ENCODE measurements at places on chromosomes 2 and 18.

GRCh38 chr2:1692342-1692741 lies 52.0 kb downstream of the PXDN start:
- no peak for DNase-seq

DNA sequence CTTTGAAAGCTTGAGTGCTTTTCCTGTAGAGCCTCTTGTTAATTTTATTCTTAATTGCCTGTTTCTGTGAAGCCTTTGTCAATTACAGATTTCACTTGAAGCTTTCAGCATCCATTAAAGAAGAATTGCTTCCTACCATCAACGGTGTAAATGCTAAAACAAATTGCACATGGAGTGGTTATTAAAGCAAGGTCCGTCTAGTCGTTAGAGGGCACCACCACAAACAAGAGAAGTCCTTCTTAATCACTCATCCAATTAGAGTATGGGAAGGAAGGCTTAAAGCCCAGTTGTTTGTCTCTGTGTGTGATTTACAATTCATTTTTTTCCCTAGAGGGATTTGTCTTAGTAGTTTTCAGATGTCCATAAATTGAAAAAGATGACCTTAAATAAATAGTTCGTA lies 1.6 kb downstream of the KCNJ3 start:
- no peak for DNase-seq

DNA sequence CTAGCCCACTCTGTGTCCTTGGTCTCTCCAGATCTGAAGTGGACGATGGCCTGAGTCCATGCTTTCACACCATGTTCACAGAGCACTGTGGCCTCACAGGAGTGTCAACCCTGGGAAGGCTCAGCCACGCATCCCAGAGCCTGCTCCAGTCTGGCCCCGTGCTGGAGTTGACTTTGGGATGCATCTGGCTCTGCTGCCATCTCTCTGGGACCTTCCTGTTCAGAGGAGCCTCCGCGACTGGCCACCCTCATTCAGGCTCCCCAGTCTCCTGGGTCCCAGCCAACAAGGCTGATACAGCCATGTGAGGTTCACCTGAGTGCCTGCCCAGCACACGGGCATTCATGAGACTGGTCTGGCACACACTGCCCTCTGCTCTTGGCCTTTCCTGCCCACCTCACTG lies 199.7 kb upstream of the RAB6C start:
- DNase-seq = no peak

DNA sequence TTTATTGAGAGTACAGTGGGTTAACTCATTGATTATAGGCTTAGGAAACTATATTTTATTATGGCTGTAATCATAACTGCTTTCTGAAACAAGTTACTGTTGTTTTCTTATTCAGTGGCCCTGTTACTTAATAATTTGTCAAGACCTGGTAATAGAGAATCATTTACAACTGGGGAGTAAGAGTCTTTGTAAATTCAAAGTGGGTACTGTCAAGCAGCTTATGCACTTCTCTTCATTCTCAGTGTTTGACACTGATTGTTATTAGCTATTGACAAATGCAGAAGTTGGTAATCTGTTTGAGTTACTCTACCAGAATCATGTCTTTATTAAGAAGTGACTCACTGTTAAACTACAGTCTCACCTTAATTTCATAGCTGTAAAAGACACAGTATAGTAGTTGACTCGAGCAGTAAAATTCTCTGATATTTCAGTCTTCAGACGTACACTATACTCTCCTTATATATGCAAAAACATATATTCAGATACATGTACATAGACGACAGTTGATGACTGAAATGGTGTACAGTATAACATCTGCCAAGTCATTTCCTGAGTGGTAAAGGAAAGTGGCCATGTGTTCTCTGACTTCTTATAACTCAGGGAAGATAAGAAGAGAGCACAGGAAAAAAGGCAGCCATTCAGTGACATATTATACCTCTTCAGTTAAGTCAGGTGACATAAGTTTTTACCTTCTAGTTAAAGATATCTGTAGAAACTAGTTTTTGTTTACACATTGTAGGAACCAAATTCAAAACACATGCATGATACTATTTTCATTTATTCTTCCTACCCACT lies 36.0 kb upstream of the TTC27 start:
- DNase-seq = no peak

- DNase-seq = no peak
These were observed 3.7 kb downstream of the HDAC4 start for GRCh38 chr2:239396881-239397681.

- no peak for DNase-seq
These were observed 84.8 kb upstream of the RASGRP3 start for GRCh38 chr2:33391529-33392255.

GRCh38 chr2:30665761-30666265 lies 141.4 kb downstream of the CAPN13 start:
- no peak for DNase-seq

- no peak for DNase-seq
These were observed 56.6 kb downstream of the ATIC start for GRCh38 chr2:215368493-215368809.

DNA sequence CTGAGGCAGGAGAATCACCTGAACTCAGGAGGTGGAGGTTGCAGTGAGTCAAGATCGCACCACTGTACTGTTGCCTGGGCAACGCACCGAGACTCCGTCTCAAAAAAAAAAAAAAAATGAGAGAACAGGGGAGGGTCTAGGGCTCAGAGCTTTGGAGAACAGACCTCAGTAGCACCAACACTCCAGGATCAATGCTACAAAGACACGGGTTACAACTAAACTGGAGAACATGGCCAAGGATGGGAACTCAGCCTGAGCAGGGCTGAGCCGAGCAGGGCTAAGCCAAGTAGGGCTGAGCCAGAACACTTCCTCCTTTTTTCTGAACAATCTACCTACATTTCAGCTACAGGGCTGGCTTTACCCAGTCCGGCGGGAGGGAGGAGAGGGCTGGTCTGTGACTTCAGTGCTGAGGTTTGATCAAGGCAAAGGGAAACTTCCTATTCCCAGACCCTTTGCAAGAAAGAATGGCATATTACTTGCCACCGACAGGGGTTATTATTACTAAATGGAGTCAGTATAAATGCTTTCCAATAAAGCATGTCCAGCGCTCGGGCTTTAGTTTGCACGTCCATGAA lies 2.9 kb upstream of the CASP8 start:
- no peak for DNase-seq

DNA sequence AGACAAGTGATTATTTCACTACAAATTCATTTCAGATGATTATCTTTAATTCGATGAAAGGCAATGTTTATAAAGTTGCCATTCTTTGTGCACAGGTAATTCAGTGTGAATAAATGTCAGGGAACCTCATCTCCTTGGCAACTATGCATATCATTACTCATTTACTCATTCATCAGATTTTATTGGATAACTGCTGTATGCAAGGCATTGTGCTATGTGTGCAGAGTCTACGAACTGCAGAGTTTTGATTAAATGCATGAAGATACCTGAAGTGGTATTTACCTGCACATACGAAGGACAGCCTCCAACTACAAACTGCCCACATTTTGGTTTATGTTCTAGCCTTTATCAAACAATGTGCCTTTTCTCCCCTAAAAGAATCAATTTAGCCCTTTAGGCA lies 3.5 kb downstream of the RND3 start:
- no peak for DNase-seq

GRCh38 chr2:205193836-205194228 lies 488.5 kb upstream of the NRP2 start:
- no peak for DNase-seq

- DNase-seq = no peak
These were observed 182.4 kb upstream of the MC4R start for GRCh38 chr18:60554967-60555366.

All from T47D (cell line).